ENCODE measurements at places on chromosomes 11 and 22.

GRCh38 chr22:28799606-28800307, 612 bp downstream of the XBP1 start:
- DNase-seq: no peak

GRCh38 chr11:86565801-86566312, 106.6 kb downstream of the ME3 start:
- DNase-seq: no peak

DNA sequence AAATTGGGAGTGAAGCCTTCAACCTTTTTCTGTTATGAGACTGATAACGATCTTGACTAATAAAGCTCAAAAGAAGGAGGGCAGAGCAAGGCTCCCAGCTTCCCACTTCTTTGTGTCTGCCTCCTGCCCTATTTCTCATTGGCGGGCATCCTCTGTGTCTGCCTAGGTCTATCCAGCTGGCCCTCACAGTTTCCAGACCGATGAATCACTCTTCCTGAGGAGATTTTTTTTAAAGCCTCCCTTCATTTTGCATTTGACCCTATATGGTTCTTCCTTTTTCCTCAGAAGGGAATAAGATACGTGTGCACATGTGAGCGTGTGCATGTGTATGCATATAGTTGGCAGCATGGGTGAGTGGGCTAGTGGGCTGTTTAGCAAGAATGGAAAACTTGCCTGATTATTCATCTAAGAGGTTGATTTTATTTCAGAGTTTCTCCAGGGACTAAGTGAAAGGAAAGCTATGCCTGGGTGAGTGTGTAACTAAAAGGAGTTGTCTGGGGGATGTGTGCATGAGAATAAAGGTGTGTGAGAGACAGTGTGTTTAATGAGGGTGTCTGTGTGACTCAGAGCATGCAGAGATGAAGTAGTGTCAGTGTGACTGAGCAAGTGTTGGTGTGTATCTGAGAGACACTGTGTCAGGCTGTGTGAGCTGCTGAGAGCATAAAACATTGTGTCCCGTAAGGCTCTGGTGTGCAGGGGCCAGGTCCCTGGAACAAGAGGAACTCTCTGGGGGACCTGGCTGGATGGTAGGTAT, 12.2 kb downstream of the PHLDB1 start:
- no peak for DNase-seq

- DNase-seq: no peak
Measured at GRCh38 chr11:112570333-112570732, 309.7 kb upstream of the PLET1 start.

GRCh38 chr22:46196278-46196677, 46.0 kb downstream of the PPARA start:
- no peak for DNase-seq

- no peak for DNase-seq
Measured at GRCh38 chr22:31354515-31354914, 8.4 kb upstream of the PATZ1 start.

- no peak for DNase-seq
Measured at GRCh38 chr11:38392176-38392575, 1794.1 kb upstream of the RAG2 start.

DNA sequence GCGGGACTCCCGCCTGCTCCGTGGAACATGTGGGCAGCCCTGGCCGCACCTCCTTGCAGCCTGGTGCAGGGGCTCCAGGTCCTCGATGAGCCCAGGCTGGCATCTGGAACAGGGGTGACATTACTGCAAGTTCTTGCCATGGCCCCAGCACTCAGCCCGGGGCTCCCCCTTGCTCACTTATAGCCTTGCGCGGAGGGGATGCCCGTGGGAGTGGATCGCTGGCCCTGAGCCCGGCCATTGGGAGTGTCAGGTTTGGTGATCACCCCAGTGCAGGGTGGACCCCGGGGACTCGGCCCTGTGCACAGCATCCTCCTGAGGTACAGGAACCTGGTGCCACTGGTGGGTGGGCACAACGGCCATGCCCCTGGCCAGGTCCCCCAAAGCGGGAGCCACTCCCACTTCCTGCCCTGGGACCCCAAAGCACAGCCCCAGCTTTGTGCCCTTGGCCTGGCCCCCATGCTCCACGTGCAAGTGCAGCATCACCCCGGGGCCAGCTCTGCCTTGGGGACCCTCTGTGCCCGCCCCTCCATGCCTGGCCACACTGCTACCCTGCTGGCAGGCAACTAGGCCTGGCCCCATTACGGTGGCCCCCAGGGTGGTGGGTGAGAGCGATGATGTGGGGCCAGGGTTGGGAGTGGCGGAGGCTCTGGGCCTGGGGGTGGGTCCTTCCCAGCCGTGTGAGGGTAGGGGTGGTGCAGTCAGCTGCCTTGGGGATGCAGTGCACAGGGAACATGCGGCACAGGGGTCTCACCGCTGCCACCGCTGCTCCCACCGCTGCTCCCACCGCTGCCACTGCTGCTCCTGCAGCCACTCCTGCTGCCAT, 439.8 kb downstream of the TBC1D22A start:
- DNase-seq: no peak

GRCh38 chr11:94895971-94896370, 77.4 kb downstream of the CWC15 start:
- no peak for DNase-seq

- no peak for DNase-seq
Measured at GRCh38 chr22:22851969-22852368, 35.6 kb upstream of the IGLL5 start.

DNA sequence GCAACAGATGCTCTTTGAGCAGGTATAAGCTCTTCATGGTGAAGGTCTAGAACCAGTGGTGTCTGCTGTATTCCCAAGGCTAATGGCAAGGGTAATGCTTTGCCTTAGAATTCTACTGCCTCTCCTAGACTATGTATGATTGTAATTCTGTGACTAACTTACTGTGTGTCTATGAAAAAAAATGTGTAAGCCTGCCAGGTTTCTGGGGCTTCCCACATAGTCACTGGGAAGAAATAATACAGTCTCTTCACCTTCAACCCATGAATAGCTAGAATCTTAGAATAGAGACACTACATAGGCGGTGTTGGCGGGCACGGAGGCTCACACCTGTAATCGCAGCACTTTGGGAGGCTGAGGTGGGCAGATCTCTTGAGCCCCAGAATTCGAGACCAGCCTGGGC, 84.1 kb downstream of the C11orf91 start:
- no peak for DNase-seq

GRCh38 chr11:4203603-4204360, 109.2 kb downstream of the RRM1 start:
- no peak for DNase-seq

- DNase-seq: no peak
Measured at GRCh38 chr11:35602160-35602793, 16.0 kb upstream of the FJX1 start.

DNA sequence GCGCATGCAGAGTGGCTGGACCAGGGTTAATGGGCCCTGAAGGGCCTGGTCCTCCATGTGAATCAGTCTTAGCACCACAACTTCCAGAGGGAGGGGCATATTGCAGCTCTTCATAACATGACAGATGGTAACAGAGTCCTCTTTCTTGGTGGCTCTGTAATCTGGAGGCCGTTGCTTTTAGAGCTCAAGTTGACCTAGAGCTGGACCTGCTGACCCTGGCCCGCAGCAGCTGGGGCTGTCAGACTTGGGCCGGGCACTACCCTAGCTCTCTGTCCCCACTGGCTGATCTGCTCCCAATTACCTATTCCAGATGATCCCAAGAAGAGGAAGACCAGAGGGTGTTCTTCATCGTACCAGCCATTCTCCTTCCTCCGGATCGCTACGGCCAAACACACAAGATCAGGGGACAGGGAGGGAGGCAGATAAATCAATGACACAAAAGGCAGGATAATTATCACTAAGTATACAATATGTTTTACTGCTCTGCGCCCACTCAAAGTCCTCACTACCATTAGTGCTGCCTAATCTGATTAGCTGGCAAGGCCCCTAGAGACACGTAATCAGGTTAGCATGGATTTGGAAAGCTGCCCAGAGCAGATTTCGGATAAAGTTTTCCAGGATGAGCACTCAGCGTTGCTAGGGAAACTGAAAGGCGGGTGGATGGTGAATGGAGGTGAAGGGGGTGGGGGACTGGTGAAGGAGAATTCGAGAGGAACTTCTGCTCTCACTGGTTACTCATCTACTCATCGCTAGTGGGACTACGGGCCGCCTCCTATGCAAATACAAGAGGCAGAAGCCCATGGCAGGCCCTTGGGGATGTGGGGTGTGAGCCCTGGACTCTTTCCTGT, 64.5 kb upstream of the PHOX2A start:
- peak; percentile 99 for DNase-seq

DNA sequence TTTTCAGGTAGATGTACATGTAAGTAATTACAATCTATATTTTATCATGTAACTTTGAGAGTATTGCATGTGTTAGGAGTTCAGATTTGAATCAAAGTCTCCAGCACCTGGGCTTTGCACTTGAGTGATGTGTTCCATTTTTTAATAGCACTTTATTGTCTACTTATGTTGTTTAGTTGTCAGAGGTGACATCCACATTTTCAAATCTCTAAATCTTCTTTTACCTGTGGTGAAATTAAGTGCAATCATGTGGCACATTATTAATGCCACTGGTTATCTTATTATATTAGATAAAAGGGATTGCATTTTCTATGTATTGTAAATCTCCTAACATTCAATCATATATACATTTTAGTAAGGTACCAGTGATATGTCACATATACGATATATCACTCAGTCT, 333.4 kb downstream of the AASDHPPT start:
- DNase-seq: no peak

GRCh38 chr11:102824556-102824955, 18.9 kb downstream of the MMP3 start:
- DNase-seq: no peak

GRCh38 chr11:16001899-16002426, 354.4 kb downstream of the SOX6 start:
- peak; percentile 71 for DNase-seq

DNA sequence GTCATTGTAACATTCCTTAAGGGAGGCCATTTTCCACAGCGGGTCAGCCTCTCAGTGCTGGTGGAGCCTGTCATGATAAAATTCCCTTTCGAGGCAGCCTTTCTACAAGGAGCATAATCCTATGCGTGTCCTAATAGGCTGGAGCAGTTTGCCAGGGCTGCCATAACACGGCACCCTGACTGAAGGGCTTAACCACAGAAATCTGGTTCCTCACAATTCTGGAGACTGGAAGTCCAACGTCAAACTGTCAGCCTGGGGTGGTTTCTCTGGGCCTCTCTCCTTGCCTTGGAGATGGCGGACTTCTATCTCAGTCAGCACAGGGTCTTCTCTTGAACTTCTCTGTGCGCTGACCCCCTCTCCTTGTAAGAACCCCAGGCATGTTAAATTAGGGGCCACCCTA, 1.4 kb upstream of the RGL4 start:
- no peak for DNase-seq

DNA sequence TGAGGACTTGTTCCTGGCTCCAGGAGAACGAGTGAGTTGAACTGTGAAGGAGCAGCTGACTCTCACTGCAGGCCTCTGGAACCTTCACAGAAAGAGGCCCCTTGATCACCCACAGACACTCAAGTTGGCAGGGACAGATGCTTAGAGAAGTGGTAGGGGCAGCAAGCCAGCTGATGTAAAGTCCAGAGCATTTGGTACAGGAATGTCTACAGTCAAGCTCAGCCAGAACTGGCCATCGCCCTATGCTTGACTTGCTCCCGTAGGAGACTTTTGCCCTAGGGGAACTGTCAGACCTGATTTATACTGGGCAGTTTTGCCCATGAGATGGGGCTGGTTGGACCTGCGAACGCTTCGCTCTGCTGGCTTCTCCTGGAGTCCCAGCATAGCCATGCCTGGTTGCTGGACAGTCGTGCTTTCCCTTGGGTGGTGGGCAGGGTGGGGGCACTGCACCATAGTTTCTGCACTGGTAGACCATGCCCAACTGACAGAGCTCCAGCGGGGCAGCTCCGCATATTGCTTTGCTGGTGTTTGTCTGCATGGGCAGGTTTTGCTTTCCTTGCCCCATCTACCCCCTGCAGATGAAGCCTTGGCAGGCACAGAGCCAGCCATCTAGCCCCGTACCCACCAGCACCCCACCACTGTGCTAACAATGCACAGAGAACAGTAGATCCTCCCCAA, 977.7 kb downstream of the JRKL start:
- DNase-seq: no peak

DNA sequence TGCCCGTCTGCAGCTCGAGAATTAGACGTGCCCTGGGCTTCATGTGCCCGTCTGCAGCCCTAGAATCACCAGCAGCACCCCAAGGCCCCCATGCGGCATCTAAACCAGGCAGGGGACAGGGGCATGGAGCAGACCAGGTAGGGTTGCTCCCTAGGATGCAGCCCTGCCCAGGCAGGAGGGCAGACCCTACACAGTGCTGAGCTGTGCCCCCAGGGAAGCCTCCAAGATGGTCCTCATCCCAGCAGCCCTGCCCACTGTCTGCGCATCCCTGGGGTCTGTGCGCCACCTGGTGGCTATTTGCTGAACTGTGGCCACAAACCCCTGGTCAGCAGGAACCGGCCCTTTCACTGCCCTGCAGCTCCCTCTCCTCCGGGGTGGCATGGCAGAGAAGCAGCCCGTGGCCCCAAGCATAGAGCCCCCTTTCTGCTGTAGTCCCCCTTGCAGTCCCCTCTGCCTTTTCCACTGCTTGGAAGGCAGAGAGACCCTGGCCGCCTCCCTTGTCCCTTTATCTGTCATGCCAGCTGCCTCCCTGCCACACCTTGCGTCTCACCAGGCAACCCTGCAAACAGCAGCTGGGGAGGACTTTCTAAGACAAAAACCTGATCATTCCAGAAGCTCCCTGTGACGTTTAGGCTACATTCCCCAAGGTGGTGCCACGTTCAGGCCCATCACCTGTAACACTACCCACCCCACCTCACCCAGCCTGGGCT, 86.6 kb downstream of the KCNQ1 start:
- DNase-seq: no peak

DNA sequence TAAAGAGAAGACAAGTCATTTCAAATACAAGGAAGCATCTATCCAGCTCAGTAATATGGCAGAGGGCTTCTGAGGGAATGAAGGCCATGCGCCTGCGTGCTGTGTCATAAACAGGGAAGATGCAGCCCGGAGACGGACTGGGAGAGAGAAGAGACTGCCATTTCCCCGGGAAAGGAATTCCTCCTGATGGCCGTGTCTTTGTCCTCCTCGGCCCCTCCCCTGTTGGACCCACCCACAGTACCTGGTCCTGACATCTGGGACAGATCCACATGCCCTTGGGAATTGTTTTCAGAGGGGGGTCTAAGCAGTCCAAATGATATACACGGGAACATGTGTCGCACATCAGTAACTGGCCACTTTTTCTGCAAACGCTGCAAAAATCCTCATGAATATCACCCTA, 15.5 kb downstream of the LARGE2 start:
- no peak for DNase-seq

All from NCI-H1436 treated with DMSO at 0.1 percent for 48 hours (cell line).